ENCODE measurements at places on chromosomes 11 and 22.

DNA sequence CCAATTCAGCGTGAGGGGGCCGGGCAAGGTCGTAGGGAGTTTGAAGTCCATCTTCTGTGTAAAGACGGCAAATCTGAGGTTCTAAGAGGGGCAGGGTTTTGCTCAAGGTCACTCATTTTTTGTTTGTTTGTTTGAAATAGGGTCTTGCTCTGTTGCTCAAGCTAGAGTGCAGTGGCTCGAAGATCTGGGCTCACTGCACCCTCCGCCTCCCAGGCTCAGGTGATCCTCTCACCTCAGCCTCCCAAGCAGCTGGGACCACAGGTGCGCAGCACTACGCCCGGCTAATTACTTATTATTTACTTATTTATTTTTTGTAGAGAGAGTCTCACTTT is 355 bp upstream of the AP1B1 start:
- DNase-seq: no peak

DNA sequence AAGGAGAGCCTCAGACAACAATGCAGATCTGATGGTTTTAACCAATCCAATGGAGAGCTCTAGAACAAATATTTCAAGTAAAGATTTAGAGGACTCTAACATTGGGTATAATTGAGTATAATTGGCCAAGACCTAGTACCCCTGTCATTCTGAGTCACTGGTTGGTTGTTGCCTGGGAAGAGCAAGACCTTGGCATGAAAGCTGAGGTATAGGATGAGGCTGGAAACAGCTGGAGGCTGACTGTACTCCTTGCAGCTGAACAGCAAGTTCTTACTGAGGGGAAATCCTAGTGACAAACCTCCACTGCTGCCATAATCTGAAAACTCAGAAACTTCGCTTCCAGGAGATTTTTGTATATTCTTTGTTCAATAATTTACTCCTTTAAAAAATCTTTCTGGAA is 54.3 kb upstream of the MUC15 start:
- DNase-seq: no peak

DNA sequence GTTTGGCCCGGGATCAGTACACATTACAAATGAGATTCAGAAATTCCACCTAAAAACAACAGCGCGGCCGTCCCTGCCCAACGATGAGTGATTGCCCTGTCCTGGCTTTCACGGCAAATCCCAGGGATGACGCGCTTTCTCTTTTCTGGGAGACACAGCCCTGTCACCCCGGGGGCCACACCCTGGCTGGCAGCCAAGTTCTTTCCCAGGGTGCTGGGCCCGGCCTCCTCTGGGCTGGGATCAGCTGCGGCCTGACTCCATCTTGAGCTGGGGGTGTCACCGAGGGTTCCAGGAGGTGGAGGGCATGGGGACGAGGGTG is 82.7 kb downstream of the FBLN1 start:
- no peak for DNase-seq

GRCh38 chr11:129163714-129164164 is 28.4 kb downstream of the ARHGAP32 start:
- DNase-seq: no peak

- DNase-seq: no peak
Measured at GRCh38 chr11:114764563-114764962, 86.2 kb downstream of the NXPE2 start.
